ENCODE measurements at places on chromosomes 11 and 22.
A peak's percentile ranks its signal among the peaks of the same experiment; 100 is the strongest.

DNA sequence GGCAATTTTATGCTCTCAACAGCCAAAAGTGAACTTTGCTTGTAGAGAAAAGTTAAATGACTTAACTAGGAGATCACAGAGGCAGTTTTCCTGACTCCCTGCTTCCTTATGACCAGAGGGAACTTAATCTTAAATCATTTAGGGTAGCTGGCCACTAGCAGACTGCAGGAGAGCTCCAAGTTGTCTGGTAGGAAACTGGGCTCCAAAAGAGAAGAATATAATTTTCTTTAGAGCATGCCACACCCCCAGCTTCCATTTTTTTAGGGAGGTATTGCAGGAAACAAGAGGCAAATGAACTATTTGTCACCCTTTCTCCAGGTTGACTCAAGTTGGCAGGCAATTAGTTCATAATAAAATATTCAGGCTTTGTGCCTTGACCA is 2.6 kb downstream of the METTL15 start:
- DNase-seq, result no peak
- H3K4me3 ChIP-seq, result peak overlapping the region; percentile 39
- H3K4me1 ChIP-seq, result peaks cover 35% of the 10 kb centered on the region
- no peaks in the 10 kb centered on the region for H3K27me3 ChIP-seq
- H3K27ac ChIP-seq, result peak overlapping the region; percentile 79

DNA sequence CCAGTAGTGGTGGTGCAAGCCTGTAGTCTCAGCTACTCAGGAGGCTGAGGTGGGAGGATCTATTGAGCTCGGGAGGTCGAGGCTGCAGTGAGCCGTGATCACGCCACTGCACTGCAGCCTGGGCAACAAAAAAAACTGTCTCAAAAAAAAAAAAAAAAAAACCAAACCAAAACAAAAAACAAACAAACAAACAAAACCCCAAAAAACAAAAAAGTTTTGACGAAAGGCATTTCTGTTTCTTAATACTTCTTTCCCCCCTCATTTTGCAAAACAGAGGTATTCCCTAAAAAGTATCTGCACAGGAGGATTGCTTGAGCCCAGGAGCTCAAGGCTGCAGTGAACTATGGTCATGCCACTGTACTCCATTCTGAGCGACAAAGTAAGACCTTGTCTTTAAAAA is 11.2 kb downstream of the HIRA start:
- no peaks in the 10 kb centered on the region for H3K27me3 ChIP-seq

GRCh38 chr11:102534261-102534872 is 3.8 kb upstream of the MMP7 start:
- no peak overlapping the region for H3K27ac ChIP-seq
- DNase-seq, result no peak
- peaks cover 3% of the 10 kb centered on the region for H3K4me1 ChIP-seq
- H3K27me3 ChIP-seq, result no peaks in the 10 kb centered on the region
- H3K36me3 ChIP-seq, result no peaks in the 10 kb centered on the region

- no peak for DNase-seq
Observed at GRCh38 chr22:50220603-50221409, 20.0 kb downstream of the SELENOO start.

DNA sequence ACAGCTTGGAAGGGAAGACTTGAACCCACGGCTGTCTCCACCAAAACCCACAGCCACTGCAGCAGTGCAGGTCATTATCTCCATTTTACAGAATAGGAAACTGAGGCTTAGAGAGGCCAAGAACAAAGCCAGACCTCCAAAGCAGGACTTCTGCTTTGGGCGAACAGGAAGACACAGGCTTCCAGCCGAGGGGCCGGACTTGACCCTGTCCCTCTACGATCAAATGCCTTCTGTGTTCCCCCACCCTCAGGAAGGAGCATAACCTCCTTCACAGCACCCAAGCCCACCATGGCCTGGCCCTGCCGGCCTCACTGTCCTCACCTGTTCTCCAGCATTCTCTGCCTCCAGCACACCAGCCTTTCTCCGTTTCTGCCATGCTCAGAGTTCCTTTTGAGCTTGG is 15.8 kb downstream of the IGLL1 start:
- H3K4me3 ChIP-seq, result no peak overlapping the region
- no peaks in the 10 kb centered on the region for H3K36me3 ChIP-seq
- DNase-seq, result no peak
- no peaks in the 10 kb centered on the region for H3K27me3 ChIP-seq
- H3K4me1 ChIP-seq, result peaks cover 25% of the 10 kb centered on the region
- H3K27ac ChIP-seq, result no peak overlapping the region

DNA sequence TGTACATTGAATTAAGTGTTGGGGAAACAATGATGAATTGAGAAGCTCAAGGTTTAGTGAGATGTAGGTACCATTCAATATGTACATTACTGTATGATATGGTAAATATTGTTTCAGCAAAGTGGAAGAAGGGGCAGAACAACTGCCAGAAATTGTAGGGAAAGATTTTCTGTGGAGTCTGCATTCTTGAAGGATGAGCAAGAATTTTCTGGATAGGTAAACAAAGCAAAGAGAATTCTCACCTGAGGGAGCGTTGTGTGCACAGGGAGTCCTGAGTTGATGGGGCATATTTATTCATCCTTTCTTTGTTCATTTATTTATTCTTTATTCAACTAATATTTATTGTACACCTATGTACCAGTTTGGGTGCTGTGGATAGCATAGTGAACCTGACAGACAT is 83.2 kb downstream of the TMEM135 start:
- no peak overlapping the region for H3K27ac ChIP-seq
- DNase-seq, result no peak
- H3K36me3 ChIP-seq, result no peaks in the 10 kb centered on the region
- H3K27me3 ChIP-seq, result no peaks in the 10 kb centered on the region
- H3K4me3 ChIP-seq, result no peak overlapping the region
- no peaks in the 10 kb centered on the region for H3K4me1 ChIP-seq

GRCh38 chr11:109851780-109852390 is 241.3 kb upstream of the ZC3H12C start:
- DNase-seq, result no peak
- H3K4me3 ChIP-seq, result no peak overlapping the region
- no peak overlapping the region for H3K27ac ChIP-seq
- H3K27me3 ChIP-seq, result no peaks in the 10 kb centered on the region

DNA sequence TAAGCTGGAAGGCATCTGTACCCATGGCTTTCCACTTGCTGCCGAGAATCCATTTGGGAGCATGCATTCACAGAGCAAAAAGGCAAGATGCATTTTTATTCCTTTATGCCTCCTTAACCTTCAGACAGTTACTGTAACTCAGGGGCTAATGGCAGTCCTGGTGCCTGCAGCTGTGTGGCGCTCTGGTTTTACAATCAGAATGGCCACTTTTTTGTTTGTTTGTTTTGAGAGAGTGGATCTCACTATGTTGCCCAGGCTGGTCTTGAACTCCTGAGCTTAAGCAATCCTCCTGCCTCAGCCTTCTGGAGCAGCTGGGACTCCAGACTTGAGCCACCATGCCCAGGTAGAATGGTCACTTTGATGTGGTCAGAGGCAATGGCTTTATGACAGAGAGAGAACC is 101.8 kb downstream of the NAV2 start:
- H3K4me3 ChIP-seq, result no peak overlapping the region
- no peak for DNase-seq
- no peaks in the 10 kb centered on the region for H3K36me3 ChIP-seq
- H3K4me1 ChIP-seq, result peaks cover 50% of the 10 kb centered on the region

- no peak overlapping the region for H3K4me3 ChIP-seq
- no peaks in the 10 kb centered on the region for H3K27me3 ChIP-seq
- H3K27ac ChIP-seq, result no peak overlapping the region
- no peaks in the 10 kb centered on the region for H3K4me1 ChIP-seq
Observed at GRCh38 chr11:101880222-101880621, 34.6 kb upstream of the CEP126 start.

DNA sequence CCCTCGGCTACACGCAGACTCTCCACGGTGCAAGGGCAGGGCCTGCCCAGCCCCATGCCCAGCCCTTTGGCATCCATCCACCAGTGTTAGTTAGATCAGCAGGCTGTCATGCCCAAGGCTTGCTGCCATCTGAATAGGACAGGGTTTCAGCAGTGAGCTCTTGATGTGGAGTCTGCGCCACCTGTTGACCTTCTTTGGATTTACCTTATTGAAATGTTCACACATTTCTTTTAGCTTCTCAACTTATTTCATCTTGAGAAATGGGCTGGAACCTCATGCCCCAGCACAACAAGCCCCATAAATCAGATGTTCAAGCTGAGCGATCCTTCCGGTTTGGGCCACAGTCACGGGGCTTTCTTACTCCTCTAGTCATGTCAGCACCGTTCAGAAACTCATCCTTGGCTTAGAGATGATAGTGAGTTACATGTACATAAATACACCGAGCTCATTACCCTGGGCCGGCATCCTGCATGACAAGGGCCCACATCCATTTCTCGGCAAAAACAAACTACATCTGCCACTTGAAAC is 61.7 kb downstream of the PARVB start:
- no peak overlapping the region for H3K27ac ChIP-seq
- no peak overlapping the region for H3K4me3 ChIP-seq
- no peaks in the 10 kb centered on the region for H3K27me3 ChIP-seq
- no peaks in the 10 kb centered on the region for H3K36me3 ChIP-seq

GRCh38 chr11:118610773-118611432 is 3.5 kb downstream of the PHLDB1 start:
- H3K27ac ChIP-seq, result peak overlapping the region; percentile 87
- peaks cover 67% of the 10 kb centered on the region for H3K4me1 ChIP-seq
- H3K27me3 ChIP-seq, result no peaks in the 10 kb centered on the region
- peak; percentile 87 for DNase-seq
- H3K4me3 ChIP-seq, result no peak overlapping the region
